NCI-H1417 (cell line): ENCODE measurements at places on chromosomes 1 and 21.

DNA sequence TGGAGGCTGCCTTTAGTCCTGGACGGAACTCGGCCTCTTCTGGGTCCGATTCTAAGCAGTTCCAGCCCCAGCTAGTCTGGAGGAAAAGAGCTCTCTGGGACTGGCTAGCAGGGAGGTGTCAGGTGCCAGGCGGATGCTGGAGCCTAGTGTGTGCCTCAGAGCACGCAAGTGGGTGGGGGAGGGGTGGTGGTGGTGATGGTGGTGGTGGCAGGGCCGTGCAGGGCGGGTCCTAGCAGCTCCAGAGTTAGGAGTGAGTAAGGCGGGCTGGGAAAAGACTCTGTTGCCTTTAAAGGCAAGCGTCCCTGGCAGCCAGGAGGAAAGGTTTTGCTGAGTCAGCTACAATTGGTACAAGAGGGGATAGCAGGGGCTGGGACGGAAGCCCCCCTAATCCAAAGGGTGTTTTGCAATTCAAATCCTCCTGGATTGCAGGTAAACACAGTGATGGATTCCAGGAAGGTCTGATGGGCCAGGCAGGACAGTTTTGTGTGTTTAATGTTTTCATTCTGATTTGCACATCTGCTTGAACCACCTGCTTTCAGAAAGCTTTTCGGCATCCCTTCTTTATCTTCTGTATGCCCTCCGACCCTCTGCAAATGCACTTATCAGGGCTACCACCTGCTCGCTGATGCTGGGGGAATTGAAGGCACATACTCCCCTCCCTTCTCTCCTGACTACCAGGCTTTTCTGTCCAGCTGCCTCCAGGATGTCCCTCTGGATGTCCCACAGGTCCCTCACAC, 4.1 kb upstream of the SLC2A1 start:
- peak; percentile 56 for DNase-seq

DNA sequence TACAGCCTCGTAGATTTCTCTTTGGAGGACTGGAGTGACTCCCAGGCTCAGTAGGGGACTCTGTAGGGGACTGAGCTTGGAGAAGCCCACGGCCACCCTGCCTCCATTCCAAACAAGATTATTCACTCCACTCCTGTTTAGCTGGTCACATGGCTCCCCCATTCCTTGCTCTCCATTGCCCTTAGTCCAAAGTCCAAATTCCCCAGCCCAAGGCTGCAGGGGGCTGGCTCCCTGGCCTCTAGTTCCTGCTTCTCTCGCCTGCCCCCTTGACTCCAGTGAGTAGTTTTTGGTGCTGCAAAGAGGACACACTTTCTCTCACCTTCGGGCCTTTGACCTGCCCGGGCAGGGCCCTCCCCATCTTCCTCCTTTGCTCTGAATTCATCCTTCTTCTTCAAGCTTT, 403.3 kb downstream of the KIF26B start:
- no peak for DNase-seq

DNA sequence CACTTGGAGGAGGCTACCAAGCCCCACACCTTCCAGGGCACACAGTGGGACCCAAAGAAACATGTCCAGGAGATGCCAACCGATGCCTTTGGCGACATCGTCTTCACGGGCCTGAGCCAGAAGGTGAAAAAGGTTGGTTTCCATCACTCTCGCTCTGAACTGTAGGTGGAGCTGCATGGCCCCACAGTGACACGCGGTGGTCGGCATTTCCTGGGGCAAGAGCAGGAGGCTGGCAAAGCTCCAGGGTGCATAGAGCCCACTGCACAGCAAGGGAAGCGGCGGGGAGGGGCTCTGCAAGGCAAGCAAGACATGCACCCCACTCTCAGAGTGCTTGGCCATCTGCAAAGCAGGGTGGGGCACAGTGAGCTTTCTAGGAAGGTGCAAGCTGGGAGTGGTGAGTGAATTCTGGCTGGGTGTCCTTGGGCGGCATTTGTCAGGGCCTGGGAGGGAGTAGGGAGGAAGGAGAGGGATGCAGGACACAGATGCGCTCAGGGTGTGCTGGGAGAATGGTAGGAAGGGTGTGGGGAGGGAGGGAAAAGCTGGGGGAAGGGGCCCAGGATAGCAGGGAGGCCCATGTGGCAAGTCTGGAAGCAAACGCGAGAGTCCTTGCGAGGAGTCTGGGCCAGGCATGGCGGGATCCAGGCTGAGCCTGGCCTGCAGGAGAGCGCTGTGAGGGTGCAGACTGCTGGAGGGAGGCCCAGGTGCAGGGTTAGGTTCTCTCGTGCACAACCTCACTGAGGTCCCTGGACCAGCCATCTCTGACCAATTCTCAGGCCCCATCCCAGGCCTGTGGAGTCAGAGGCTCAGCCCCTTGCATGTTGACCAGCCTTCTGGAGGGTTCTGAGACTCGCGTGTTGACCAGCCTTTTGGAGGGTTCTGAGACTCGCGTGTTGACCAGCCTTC, 11.0 kb downstream of the TRPM2 start:
- no peak for DNase-seq

DNA sequence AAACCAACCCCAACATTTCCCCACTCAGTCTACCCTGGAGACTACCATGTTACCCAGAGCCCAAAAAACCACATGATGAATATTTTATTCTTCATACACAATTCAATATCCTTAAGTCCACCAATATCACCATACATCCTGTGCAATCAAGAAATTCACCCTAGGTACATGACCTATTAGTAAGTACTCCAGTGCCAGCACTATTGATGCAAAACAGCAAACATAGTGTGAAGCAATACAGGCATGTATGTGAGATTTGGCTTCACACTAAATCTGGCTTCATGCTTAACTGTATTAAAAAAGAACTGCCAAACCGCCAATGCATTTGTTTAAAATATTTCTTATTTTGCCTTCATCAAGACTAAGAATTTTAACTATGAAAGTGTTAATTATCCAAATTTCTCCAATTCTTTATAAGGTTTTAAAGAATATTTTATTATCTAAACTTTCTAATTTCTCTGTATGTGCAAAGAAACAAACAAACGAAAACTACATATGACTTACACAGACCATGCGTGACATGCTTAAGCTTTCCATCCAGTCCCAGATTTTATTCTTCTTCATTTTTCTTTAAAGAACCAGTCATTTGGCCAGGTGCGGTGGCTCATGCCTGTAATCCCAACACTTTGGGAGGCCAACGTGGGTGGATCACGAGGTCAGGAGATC, 22.4 kb upstream of the TMEM125 start:
- no peak for DNase-seq

DNA sequence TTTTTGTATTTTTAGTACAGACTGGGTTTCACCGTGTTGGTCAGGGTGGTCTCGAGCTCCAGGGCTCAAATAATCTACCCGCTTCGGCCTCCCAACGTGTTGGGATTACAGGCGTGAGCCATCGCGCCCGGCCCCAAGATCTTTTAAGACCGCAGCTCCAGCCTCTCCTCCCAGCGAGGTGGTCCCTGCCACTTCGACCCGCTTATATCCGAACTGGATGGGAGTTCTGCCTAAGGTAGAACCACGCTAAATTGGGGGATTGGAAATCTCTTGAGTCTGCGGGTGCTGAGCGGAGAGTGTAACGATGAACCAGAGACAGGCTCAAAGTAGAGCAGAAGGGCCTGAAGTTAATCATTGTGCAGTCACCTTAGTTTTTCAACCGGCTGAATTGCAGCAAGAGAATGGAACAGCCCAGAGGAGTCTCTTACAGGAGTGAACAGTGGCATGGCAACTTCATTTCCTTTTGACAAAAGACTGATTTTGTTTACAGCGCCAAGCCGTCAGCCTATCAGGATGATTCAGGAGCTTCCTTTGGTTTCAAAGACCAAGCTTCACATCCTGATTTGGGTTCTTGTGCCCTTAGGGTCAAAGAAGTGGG, 726 bp upstream of the CYB5R1 start:
- DNase-seq: peak; percentile 72

- DNase-seq: no peak
Observed at GRCh38 chr1:28172713-28173150, 3.8 kb downstream of the PTAFR start.

GRCh38 chr1:22024485-22025367, 23.3 kb downstream of the CELA3A start:
- peak; percentile 75 for DNase-seq

GRCh38 chr21:34726627-34727337, 58.0 kb downstream of the CLIC6 start:
- DNase-seq: no peak

GRCh38 chr1:22717037-22717760, 6.6 kb downstream of the EPHB2 start:
- DNase-seq: peak; percentile 78

GRCh38 chr21:17576080-17576835, 36.4 kb downstream of the BTG3 start:
- peak; percentile 20 for DNase-seq

- peak; percentile 27 for DNase-seq
Observed at GRCh38 chr1:2231532-2232254, 3.6 kb downstream of the SKI start.
